AG09319 (cell line): ENCODE measurements at places on chromosomes 3 and 15.

- DNase-seq = peak; percentile 61
Measured at GRCh38 chr3:196219194-196219969, 3.0 kb downstream of the SLC51A start.

GRCh38 chr3:1200371-1200770 lies 107.5 kb downstream of the CNTN6 start:
- no peak for DNase-seq

GRCh38 chr3:105564546-105565288 lies 198.0 kb downstream of the ALCAM start:
- no peak for DNase-seq

GRCh38 chr15:41904541-41905005 lies 10.7 kb upstream of the SPTBN5 start:
- DNase-seq = no peak

- DNase-seq = no peak
Measured at GRCh38 chr3:100173961-100174360, 59.7 kb upstream of the FILIP1L start.

DNA sequence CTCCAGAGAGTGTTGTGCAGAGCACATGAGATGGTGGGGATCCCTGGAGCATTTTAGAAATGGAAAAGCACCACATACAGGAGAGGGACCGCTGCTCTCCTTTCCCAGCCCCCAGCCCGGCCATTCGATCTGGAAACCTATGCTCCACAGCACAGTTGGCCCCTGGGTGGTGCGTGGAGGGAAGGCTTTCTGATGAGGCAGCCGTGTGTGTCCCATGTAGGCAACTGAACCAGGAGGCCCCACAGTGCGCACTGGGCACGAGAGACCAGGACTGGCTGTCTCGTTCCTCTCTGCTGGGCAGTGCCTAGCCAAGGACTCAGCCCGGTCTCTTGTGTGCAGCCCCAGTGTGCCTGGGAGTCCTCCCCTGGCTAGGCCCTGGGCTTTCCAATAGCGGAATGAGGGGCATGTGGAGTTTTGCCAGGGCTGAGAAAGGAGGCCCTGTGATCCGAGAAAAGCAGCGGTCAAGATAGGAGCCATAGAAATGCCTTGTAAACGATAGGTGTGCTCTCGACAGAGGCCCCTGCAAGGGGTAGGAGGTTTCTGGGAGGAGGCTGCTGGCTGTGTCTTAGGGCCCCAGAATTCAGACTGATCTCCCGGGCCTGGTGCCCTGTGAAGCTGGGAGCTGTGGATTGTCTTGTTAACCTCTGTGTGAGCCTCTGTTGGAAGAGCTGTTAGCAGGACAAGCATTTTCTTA lies 39.0 kb downstream of the CHDH start:
- no peak for DNase-seq

DNA sequence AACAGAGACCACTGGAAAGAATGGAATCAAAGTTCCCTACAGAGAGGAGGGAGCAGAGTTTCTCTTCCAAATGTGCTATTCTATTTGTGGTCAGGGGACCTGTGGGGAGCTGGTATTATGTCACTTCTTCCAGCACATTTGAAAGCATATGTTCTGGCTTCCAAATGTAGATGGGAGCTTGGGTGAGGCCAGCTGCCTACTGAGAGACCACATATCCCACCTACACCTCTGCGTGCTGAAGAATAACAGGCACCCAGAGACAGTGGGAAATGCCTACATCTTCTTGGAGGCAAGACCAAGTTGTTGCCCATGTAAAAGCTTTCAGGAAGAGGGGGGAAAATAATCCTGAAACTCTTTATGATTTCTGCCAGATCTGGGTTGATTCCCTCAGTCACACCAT lies 286.8 kb upstream of the UMPS start:
- no peak for DNase-seq

- DNase-seq = peak; percentile 7
Measured at GRCh38 chr3:172678068-172678467, 32.8 kb downstream of the NCEH1 start.

DNA sequence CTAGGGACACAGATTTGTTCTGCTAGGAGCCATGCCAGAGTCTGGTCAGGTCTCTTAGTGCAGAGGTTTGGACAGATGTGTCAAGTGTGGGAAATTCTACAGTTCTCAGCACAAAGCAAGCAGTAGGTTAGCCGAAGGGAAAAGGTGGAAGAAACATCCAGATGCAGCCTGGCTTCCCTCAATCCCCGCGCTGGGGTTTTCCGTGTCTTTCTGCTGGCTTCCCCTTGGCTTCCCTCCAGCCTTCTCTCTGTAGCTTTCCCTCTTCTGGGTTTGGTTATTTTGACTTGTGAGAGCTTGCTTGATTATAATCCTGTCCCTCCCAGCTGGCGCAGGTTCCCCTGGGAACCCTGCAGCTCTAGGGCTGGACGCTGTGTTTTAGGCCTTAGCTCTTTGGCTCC lies 4.1 kb downstream of the TF start:
- no peak for DNase-seq

DNA sequence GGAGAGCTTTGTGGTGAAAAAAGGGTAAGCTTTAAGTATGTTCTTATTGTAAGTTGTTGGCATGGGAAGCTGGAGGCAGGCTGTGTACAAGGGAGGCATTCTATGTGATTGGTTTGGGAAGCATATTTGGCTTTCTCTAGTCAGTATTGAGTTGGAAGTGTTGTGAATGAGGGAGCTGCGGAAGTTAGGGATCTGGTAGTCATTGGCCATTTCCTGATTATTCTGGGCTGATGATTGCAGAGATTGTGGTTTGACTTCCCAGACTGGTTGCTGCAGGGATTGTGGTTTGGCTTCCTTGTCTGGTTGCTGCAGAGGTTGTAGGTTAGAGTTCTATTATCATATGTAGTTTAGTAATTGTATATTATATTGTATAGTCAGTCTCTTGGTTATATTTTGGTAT lies 21.0 kb downstream of the STXBP5L start:
- DNase-seq = no peak

GRCh38 chr3:160707187-160707794 lies 30.3 kb downstream of the ARL14 start:
- DNase-seq = no peak

GRCh38 chr15:60681353-60681752 lies 202.4 kb upstream of the ICE2 start:
- DNase-seq = no peak

DNA sequence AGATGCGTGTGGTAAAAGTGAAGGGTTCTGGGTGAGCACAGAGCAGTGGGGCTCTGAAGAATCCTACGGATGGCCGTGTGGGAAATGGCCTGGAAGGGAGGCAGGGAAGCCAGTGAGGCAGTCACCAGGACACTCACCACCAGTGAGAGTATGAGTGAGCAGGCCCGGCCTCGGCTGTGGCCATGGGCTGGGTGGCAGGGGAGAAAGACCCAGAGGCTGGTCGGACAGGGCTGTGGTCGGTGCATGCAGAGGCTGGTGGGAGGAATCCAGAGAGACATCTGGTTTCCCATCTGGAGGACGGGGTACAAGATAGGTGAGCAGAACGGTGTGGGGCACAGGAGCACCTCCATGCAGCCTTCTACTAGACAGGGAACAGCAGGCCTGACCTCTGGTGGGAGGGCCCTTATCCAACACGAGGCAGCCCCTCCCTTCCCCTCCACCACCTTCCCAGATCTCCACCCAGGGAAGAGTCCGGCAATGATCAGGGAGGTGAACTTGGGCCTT lies 10.1 kb downstream of the PCSK6 start:
- DNase-seq = no peak

DNA sequence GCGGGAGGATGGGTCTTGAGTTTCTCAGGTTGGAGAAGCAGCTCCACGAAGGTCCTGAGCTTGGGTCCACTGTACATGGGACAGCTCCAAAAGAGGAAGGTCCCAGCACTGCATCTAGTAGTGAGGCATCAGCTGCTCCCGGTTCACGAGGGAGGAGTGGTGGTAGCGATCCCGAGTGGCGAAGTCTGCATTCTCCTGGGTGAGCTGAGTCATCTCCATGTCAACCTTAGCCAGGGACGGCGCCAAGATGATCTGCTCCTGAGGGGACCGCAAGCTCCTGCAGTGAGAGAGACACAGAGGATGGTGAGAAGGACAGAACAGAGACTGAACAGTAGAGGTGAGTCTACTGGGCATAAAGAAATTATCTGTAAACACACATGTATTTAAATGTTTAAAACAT lies 28.0 kb upstream of the HEG1 start:
- DNase-seq = no peak

GRCh38 chr3:188067932-188068331 lies 86.0 kb upstream of the LPP start:
- no peak for DNase-seq
